A673 (cell line): ENCODE measurements at places on chromosomes 2 and 18.

GRCh38 chr2:25856377-25856776 lies 21.9 kb downstream of the ASXL2 start:
- H3K27ac ChIP-seq = no peak overlapping the region
- no peak for DNase-seq
- H3K4me3 ChIP-seq = no peak overlapping the region

GRCh38 chr2:232367016-232367415 lies 11.5 kb upstream of the ALPP start:
- no peaks in the 10 kb centered on the region for H3K36me3 ChIP-seq
- no peaks in the 10 kb centered on the region for H3K27me3 ChIP-seq
- no peak for DNase-seq
- no peak overlapping the region for H3K27ac ChIP-seq
- H3K4me3 ChIP-seq = no peak overlapping the region

DNA sequence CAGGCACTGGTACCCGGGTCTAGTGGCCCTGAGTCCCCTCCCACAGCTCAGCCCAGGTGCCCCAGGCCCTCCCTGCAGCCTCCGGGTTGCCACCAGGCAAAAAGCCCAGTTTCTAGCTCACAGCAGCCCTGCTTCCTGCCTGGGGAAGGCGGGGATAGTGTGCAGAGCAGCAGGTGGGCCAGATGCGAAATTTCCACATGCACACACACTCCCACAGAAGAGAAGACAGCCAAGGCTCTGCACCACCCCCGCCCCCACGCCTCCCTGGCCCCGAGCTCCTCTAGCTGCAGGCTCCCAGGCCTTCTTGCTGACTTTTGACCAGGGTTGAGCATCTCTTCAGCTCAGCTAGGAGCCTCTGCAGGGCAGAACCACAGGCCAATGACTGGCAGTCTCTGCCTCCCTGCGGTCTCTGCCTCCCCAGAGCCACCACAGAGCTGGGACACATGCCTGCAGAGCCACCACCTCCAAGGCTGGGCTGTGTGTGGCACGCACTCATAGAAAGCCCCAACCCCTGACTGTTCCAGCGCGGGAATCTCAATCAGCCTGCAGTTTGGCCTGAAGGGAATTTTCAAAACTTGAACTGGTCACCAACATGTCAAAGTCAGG lies 7.2 kb downstream of the SLC66A2 start:
- no peak overlapping the region for H3K4me3 ChIP-seq
- H3K4me1 ChIP-seq = peaks cover 28% of the 10 kb centered on the region
- peak overlapping the region; percentile 21 for H3K27ac ChIP-seq
- H3K27me3 ChIP-seq = no peaks in the 10 kb centered on the region

- DNase-seq = no peak
- H3K4me3 ChIP-seq = no peak overlapping the region
- no peaks in the 10 kb centered on the region for H3K4me1 ChIP-seq
- no peaks in the 10 kb centered on the region for H3K27me3 ChIP-seq
- no peaks in the 10 kb centered on the region for H3K36me3 ChIP-seq
Measured at GRCh38 chr2:62964671-62965070, 86.0 kb upstream of the OTX1 start.

GRCh38 chr2:164657129-164657528 lies 35.8 kb upstream of the GRB14 start:
- no peak overlapping the region for H3K27ac ChIP-seq
- no peaks in the 10 kb centered on the region for H3K27me3 ChIP-seq
- peaks cover 4% of the 10 kb centered on the region for H3K4me1 ChIP-seq
- no peaks in the 10 kb centered on the region for H3K36me3 ChIP-seq
- H3K4me3 ChIP-seq = no peak overlapping the region

DNA sequence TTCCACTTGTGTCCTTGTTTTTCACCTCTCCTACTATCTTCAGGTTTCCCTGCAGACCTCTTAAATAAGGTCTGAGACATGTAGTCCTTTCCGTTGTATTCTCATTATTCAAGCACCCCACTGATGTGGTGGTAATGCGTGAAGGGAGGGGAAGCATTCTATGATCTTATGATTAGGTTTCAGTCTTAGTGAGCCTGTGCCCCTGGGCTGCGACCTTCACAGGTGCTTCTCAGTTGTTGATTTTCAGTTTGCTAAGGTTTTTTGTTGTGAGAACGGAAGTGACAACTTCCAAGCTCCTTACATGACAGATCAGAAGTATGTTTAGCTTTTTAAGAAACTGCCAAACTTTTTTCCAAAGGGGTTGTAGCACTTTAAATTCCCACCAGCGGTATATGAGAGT lies 41.3 kb downstream of the VPS54 start:
- H3K27me3 ChIP-seq = no peaks in the 10 kb centered on the region
- DNase-seq = no peak
- H3K36me3 ChIP-seq = no peaks in the 10 kb centered on the region
- no peaks in the 10 kb centered on the region for H3K4me1 ChIP-seq
- H3K27ac ChIP-seq = no peak overlapping the region

DNA sequence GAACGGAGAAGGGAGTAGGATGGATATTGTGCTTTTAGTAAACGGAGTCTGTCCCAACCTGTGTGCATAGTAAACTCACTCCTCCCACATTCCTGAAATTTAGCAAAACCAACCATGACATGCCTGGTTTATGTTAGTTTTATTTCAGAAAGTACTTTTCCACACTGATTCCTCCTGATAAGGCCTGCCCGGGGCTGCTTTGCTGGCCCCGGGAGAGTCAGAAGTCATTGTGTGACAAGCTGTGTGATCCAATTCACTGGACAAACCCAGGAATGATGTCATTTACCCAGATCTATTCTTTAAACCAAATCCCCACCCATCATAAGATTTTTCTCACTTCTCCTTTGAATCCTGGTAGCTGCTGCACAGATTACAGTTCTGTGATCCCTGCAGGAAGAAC lies 109.0 kb downstream of the SETBP1 start:
- H3K27me3 ChIP-seq = no peaks in the 10 kb centered on the region
- H3K4me3 ChIP-seq = no peak overlapping the region
- DNase-seq = peak; percentile 27
- H3K27ac ChIP-seq = no peak overlapping the region

DNA sequence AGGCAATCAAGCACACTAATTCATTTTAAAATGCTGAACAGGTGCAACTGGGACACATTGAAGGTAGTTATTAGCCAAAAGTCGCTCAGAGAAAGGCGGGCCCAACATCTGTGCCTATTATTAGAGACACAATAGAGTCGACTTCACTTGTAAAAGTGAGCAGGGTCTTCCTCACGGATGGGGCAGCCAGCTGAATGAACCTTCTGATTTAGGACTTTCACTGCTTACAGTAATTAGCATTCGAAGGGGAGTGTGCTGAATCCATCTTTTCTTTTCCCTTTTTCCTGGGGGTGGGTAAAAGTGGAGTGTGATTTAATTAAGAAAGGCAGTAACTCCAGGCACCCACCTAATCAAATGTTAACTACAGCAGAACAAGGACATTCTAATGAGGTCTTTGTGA lies 677.7 kb downstream of the DCDC2C start:
- H3K27me3 ChIP-seq = no peaks in the 10 kb centered on the region
- no peak overlapping the region for H3K27ac ChIP-seq

- H3K4me3 ChIP-seq = no peak overlapping the region
- H3K27ac ChIP-seq = no peak overlapping the region
- no peak for DNase-seq
- no peaks in the 10 kb centered on the region for H3K36me3 ChIP-seq
Measured at GRCh38 chr2:140067661-140068060, 1287.5 kb upstream of the NXPH2 start.

- no peaks in the 10 kb centered on the region for H3K36me3 ChIP-seq
- DNase-seq = no peak
- H3K27ac ChIP-seq = no peak overlapping the region
- H3K4me1 ChIP-seq = no peaks in the 10 kb centered on the region
Measured at GRCh38 chr2:128834207-128834879, 515.7 kb upstream of the HS6ST1 start.

GRCh38 chr2:160062292-160063005 lies at the start of gene PLA2R1:
Gene PLA2R1 (minus strand): TSS chr2:160062615. CDS start chr2:160062403, 212 bp downstream.
- peak within 1 kb of the TSS; percentile 40 for H3K4me3 ChIP-seq
- no peaks in the 10 kb centered on the region for H3K36me3 ChIP-seq
- peak; percentile 9 for DNase-seq
- no peaks in the 10 kb centered on the region for H3K4me1 ChIP-seq

DNA sequence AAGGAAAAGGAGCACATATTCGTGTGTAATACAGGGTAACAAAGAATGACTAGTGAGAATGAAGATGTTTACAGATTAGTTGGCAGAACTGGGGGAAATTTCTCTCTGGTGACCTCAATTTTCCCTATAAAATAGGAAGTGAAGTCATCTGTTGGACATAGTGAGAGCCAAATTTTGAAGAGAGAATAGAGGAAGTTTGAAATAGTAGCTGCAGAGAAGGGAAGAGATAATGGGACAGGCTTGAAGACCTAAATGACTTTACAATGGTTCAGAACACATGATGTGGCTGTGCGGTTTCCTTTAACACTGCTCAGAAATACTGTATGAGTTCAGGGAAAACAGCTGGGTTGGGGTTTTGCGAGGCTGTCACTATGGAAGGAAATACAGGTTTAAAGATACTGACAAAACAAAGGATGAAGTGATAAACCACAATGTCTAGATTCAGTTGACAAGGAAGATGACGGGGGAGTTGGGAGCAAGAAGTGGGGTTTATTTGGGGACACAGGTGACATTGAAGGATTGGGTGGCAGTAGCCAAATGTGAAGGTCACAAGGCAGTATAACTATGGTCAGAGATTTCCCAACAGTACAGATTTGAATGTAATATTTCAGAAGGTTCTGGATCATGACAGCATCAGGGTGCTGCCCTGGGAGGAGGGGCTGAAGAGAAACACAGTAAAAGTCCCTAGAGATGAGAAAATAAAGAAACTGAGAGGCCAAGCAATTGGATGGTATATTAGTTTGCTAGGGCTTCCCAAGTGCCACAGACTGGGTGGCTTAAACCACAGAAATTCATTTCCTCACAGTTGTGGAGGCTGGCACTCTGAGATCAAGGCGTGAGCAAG lies 82.6 kb upstream of the TANK start:
- no peaks in the 10 kb centered on the region for H3K36me3 ChIP-seq
- H3K27me3 ChIP-seq = no peaks in the 10 kb centered on the region

DNA sequence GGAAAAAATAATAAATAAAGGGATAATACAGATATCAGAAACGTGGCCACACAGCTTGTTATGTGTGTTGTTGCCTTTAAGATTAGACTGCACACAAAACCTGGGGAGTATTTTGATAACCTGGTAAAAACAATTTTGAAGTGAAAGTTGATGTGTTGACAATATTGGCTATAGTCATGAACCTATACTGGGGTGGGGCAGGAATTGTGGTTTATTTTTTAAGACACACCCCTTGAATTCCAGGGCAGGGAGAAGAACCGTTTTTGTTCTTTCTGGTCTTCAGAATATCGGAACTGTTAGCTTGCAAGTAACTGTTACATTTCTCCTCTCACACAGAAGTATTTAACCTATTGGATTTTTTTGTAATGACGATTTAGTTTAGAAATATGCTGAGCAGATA lies 80.4 kb downstream of the LIMS1 start:
- H3K27ac ChIP-seq = no peak overlapping the region
- no peak for DNase-seq
- no peak overlapping the region for H3K4me3 ChIP-seq
- H3K4me1 ChIP-seq = peaks cover 38% of the 10 kb centered on the region
- no peaks in the 10 kb centered on the region for H3K27me3 ChIP-seq

DNA sequence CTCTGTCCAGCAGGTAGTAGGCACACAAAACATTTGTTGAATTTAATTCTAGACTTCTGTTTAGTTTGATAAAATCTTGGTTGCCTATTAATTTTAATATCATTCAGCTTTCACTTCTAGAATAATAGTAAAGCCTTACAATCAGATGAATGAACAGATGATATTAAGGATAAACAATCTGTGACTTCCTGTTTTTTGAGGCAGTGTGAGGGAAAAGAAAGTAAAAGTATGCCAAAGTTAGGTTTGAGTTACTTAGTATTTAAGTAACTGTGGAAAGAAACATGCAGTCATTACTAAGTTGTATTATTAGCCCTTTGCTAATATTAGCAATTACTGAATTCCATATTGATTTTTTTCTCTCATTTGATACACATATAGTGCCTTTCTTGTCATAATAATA lies 31.5 kb downstream of the EPB41L5 start:
- peaks cover 11% of the 10 kb centered on the region for H3K36me3 ChIP-seq
- H3K4me1 ChIP-seq = no peaks in the 10 kb centered on the region
- H3K4me3 ChIP-seq = no peak overlapping the region

DNA sequence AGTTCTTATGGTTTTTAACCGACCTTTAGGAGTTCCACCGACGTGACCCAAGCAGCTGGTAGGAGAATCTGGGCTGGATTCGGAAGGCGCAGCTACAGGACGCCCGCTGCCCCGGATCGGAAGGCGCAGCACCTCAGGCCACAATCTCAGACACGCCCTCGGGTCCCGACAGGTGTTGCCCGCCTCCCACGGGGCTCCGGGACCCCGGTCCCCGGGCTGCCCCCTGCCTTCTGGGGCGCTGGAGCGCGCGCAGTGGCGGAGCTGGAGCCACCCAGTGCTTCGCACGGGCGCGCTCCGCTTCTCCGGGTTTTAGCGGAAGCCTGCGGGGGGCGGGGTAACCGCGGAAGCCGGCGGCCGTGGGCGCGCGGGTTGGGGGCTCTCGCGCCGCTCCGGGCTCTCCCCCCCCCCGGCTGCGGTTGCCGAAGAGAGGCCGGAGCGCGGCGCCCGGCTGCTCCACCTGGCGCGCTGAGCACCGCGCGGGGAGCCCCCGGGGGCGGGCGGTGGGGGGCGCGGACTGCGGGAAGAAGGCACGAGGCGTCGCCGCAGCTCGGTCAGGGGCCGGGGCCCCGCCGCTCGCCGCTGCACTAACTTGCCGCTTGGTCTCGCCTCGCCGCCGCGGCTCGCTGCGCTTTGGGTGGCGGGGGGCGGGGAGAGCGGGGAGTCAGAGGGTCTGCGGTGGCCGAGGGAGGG lies 718.8 kb downstream of the DPP10 start:
- DNase-seq = no peak
- H3K36me3 ChIP-seq = no peaks in the 10 kb centered on the region
- H3K27me3 ChIP-seq = peaks cover 40% of the 10 kb centered on the region
- no peaks in the 10 kb centered on the region for H3K4me1 ChIP-seq

GRCh38 chr2:134372141-134372540 lies 118.3 kb downstream of the MGAT5 start:
- DNase-seq = no peak
- H3K4me1 ChIP-seq = no peaks in the 10 kb centered on the region
- H3K27me3 ChIP-seq = no peaks in the 10 kb centered on the region
- no peak overlapping the region for H3K27ac ChIP-seq

GRCh38 chr2:9332136-9332852 lies 91.0 kb downstream of the ITGB1BP1 start:
- no peaks in the 10 kb centered on the region for H3K27me3 ChIP-seq
- H3K4me1 ChIP-seq = peaks cover 21% of the 10 kb centered on the region
- H3K36me3 ChIP-seq = peaks cover 9% of the 10 kb centered on the region
- no peak for DNase-seq
- no peak overlapping the region for H3K4me3 ChIP-seq
